Hematopoietic multipotent progenitor cell treated with erythropoietin and hydrocortisone succinate and interleukin-3 and kit ligand, for 8 days (in vitro differentiated cells): ENCODE measurements at places on chromosomes 6 and 20.

- DNase-seq: no peak
Measured at GRCh38 chr6:40135491-40136072, 201.3 kb upstream of the MOCS1 start.

GRCh38 chr6:56539527-56540105 is 103.1 kb downstream of the DST start:
- no peak for DNase-seq

GRCh38 chr6:66418906-66419305 is 711.9 kb upstream of the EYS start:
- DNase-seq: no peak

GRCh38 chr20:46810448-46811223 is 84.0 kb upstream of the EYA2 start:
- DNase-seq: no peak

DNA sequence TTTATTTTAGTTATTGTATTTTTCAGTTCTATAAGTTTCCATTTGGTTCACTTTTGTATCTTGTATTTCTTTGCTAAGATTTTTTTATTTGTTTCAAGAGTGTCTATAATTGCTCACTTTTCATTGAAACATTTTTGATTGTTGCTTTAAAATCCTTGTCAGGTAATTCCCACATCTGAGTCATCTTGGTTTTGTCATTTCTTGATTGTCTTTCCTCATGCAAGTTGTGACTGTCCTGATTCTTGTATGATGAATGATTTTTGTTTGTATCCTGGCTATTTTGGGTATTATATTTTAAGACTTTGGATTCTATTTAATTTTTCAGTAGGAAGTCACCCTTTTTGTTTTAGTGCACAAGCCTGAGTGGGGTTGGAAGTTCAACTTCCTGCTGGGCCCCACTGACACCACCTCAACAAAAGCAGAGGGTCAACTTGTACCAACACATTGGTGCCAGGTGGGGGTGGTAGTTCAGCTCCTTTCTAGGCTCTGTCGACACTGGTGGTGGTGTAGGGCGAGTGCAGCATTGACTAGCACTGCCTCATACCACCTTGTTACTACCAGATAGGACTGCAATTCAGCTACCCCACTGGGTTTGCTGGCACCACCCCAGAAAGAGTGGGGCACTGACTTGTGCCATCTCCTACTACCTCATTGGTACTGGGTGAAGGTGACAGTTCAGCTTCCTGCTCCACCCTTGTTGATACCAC is 8.8 kb downstream of the RSPH3 start:
- peak; percentile 44 for DNase-seq

DNA sequence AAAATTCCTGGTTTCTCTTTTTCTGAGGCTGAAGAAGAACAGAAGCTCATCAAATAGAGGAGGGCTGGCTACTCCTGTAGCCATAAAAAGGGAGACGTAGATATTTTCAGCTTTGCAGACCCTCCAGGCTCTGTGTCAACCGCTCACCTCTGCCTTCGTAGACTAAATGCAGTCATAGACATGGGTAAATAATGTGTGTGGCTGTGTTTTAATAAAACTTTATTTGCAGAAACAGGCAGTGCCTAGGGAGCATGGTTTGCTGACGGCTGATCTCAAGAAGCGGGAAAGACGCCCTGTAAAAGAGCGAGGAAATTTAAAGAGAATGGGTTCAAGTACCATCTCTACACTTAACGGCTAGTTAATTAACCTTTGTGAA is 171.8 kb downstream of the BCAS1 start:
- no peak for DNase-seq

DNA sequence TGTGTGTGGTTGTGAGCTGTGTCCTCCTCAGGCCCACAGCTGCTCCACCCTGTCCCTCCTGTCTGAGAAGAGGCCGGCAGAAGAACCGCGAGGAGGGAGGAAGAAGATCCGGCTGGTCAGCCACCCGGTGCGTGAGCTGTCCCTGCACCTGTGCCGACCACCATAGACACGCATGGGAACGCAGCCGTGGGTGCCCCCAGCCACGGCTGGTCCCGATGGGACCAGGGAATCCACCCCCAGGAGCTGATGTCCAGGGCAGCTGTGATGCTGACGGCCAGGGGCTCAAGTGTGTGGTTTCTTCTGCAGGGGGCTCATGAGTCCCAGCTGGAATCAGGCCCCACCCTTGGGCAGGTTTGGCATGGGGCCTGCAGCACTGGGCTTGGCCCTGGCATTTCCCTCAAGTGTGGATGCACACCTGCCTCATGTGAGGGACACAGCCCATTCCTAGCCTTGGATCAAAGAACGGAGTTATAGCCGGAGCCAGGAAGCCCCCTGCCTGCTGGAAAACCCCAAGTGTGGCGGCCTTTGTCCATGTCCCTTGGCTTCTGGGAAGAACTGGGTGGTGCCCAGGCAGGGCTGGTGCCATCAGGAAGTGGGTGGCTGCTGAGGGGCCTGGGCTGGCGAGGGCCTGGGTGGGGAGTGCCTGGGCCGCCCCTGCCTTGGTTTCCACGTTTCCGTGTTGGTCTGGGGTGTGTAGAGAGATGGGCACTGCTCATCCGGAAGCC is 4.6 kb upstream of the TNFRSF6B start:
- DNase-seq: no peak
